ENCODE measurements at places on chromosomes 3 and 15.

GRCh38 chr15:74635228-74635627, 19.6 kb downstream of the CLK3 start:
- no peak for DNase-seq

DNA sequence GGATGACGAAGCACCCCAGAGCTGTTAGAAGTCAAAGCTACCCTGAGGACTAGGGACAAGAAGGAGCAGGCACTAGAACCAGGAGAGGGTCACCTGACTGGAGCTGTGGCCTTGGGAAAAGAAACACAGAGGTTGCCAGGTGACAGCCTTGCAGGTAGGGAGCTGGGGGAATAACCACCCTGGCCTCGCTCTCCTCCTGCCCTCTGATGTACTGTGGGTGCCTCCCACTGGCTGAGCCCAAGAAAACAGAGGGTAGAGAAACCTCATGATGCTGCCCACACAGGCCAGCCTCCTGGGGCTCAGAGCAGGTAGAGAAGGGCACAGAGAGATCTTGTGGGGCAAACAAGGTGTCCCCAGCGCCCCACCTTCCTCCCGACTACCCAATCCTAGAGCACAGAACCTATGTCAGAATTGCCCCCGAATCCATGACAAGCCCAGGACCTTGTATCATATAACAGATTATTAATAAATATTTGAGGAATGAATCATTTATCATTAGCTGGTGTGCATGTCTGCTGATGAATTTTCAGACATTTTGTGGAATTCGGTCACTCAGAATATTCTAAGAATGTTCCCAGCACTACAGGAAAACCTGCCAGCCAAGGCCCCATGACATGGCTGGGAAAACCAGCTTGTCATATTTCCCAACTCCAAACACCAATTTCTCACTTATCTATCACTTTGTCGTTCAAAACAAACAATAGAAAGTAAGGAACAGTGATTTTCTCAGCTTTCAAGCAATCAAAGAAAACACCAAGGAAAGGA, 59.8 kb upstream of the MEX3B start:
- no peak for DNase-seq

DNA sequence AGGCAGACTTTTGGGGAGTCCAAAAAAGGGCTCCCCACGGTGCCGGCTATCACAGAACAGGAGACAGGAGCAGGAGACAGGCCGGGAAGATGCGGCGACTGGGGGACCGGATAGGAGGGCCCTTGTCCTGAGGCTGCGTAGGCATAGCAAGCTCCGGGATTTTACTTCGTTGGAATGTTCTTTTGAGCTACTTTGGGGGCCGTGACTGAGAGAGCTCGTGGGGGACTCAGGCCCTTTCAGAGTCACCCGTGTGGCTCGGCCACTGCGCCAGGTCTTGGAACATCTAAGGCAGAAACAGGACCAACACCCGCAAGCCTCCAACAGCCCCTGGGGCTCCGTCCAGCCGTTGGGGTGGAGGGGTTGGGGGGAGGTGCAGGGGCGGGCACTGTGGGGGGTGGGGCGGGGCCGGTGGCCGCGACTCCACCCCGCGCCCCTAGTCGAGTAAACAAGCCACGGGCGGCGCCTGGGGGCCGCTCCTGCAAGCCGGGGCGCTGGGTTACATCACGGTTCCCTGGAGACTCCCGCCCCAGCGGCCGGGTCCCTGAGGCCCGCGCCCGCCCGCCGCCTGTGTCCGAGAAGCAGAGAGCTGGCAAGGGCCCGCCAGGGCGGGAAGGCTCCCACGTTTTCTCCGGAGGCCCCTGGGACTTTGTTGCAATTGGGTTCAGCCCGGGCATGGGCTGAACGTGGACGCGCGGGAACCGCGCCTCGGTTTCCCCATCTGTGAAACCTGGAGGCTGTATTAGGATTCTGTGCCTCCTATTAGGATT, 23.3 kb upstream of the C15orf39 start:
- DNase-seq, result no peak

- DNase-seq, result no peak
Measured at GRCh38 chr3:138082085-138082991, 33.1 kb downstream of the DZIP1L start.

- DNase-seq, result peak; percentile 87
Measured at GRCh38 chr15:40279437-40280141, 3.3 kb downstream of the ANKRD63 start.

DNA sequence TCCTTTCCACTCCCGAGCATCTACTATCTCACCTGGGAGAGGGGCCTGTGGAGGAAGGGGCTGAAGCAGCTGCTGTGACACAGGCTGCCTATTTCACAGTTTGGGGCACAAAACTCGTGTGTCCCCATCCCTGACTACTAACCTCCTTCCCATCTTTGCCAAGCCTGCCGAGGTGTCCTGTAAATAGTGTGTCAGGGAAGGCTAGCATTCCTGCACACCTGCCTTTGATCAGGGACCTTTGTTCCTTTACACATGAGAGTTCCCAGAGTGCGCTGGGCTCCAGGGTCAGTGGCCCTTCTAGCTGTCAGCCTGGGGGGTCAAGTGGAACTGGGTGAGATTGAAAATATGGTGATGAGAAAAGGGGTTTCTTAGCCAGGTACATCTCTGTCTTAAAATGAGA, 13.0 kb upstream of the TF start:
- no peak for DNase-seq

- no peak for DNase-seq
Measured at GRCh38 chr15:47129033-47129432, 588.3 kb upstream of the SEMA6D start.

- no peak for DNase-seq
Measured at GRCh38 chr3:122103821-122104514, 48.8 kb downstream of the CD86 start.

GRCh38 chr3:196179380-196180308, 31.6 kb downstream of the ZDHHC19 start:
- DNase-seq, result no peak

DNA sequence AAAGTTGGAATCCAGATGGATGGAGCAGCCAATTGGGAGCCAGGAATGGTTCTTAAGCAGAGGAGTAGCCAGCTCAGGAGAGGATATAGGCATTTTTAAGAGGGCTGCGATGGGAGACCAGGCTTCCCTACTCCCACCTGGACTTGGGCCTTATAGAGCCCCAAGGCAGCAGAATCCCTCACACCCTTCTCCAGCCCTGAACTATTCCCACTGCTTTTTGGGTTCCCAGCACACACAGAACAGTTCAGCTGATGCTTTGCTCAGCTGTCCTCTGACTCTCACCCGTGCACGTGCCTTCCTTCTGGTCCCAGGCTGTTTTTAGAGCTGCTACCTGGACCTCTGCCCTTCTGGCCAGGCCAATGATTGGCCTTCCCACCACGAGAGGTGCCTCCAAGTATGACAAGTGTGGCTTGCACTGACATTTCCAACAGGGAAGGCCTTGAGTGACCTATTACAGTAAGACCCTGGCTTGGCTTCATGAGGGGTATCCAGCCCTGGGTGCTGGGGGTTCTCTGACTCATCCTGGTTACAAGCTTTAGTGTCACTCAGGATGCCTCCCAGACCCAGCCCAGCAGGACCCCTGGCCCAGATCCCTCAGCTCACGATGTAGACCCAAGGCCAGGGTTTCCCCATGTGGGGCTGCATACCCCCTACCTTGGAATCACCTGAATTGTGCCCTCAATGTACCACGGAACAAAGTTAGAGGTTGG, 25.2 kb downstream of the NOX5 start:
- peak; percentile 46 for DNase-seq

DNA sequence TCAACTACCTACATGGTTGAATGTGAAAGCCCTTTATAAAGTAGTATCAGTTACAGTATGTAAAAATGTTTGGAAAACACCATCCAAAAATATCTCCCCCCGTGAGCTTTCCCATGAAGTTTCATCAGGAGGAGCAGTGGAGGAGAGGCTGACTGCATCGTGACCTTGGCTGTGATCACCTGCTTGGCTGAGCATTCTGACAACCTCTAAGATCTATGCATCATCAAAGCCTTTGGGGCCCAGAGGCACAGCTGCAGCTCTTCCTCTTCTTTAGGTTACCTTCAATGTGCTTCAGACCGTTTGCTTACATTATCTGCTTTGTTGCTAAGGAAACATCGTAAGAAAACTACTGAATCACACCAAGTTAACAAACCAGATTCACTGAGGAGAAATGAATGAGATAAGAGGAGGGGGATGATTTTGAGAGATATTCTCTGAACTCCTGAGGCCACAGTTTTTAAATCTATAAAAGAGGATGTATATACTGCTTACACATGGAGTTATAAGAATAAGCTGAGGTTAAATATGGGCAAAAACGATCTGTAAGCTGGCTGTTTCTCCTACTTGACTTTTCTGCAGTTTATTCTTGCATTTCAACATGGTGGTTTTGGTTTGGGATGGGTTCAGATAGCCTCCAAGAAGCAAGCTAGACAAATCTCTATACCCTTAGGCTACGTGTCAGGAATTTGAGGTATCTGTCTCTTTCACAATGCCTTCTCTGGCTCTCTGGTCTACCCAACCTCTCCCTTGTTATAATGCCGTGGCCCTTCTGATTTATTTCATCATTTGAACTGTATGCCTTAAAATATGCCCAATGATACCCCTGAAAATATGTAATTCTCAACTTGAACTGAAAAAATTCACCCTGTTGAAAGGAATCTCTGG, 4.0 kb downstream of the GCSAM start:
- no peak for DNase-seq

- DNase-seq, result no peak
Measured at GRCh38 chr15:92907896-92908712, 8.0 kb downstream of the CHD2 start.

DNA sequence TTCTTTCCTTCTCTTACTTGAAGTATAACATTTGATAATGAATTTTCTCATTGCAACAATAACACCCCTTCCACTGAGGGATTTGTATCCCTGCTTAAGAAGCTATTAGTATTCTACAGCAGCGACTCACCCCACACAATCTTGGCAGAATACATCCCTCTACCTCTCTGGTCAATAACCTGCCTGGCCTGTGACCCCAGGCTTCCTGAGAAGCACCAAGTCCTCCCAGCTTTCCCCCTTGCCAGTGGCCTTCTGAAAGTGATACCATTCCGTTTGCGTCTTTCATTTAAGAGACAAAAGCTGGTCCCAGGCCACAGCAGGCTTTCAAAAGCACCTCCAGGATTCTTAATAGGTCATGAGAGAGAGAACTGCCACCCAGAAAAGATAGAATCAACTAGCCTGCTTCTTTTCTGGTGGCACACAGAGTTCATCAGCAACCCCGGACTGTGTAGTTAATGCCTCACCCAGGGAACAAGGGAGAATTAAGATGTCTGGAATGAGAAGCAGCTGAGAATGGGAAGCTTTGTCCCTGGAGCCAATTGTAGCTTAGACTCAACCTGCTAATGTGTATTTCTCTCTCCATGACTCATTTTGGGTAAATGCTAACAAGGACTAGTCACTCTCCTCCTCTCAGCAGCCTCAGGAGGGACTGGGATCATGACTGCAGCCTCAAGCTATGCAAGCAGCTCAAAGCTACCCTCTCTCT, 101.0 kb upstream of the CPNE4 start:
- DNase-seq, result no peak

GRCh38 chr3:51830836-51831385, 30.5 kb upstream of the IQCF2 start:
- DNase-seq, result no peak

GRCh38 chr3:136120373-136121348, 75.5 kb downstream of the MSL2 start:
- DNase-seq, result no peak

DNA sequence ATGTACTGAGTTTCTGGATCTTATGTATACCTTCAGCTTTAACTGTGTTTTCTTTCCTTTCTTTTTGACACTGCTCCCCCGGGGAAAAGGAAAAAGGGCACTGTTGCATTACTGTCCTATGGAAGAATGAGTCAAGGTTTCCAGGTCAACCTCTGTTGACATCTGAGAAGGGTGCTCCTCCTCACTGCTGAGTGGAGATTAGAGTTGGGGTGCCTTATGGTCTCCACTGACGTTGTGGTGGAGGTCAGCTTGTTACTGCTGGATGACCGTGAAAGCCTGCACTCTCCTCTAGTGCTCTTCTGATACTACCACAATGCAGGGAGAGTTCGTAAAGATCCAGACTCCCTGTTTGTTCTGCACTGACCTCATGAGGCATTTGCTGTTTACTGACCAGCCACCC, 252.1 kb upstream of the GRM7 start:
- no peak for DNase-seq

- DNase-seq, result no peak
Measured at GRCh38 chr15:57676585-57676984, 29.9 kb upstream of the POLR2M start.

DNA sequence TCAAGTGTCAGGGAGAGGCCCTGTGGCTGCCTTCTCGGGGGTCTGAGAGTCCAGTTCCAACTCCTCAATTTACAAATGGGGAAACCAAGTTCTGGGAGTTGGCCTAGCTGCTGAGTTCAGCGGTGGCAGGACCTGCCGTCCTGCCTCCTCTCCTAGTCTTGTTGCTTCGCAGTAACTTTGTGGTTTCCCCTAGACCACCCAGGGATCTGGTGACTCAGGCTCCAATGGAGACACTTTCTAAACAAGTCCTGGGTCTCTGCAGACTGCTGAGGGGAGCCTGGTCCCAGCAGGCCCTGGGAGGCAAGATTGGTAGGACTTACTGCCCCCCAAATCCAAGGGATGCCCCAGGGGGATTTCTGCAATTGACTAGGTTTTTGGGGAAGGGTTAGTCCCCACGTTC, 83.6 kb downstream of the SMAD6 start:
- DNase-seq, result no peak

- DNase-seq, result no peak
Measured at GRCh38 chr15:52095597-52096262, 16.8 kb downstream of the BCL2L10 start.

GRCh38 chr3:73592154-73593144, 32.3 kb downstream of the PDZRN3 start:
- DNase-seq, result no peak

- no peak for DNase-seq
Measured at GRCh38 chr3:128804811-128805155, 74.6 kb upstream of the ACAD9 start.

GRCh38 chr3:110526777-110527727, 544.6 kb upstream of the NECTIN3 start:
- DNase-seq, result no peak

All from left forelimb (tissue), 1 donor.